ENCODE measurements at places on chromosomes 6 and 20. TPM values are rescaled to one million over a fixed set of nuclear protein-coding genes. Genes with fewer than 3 reads are reported as not detected.

DNA sequence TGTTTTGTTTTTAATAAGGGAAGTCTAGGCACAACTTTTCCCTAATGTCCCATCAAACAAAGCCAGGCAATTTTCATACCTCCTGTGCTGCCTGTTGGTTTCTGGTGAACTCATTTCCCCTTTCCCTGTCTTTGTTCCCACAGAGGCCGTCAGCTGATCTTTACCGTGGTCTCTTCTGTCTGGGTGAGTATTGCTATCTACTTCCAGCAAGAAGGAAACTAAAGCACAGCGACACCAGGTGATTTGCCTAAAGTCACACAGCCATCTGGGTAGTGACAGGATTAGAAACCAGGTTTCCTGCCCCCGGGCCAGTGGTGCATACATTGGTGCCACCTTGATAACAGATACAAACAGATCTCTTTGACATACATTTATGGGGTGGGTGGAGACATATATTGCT lies 59.6 kb downstream of the RAB44 start:
- DNase-seq, result no peak

DNA sequence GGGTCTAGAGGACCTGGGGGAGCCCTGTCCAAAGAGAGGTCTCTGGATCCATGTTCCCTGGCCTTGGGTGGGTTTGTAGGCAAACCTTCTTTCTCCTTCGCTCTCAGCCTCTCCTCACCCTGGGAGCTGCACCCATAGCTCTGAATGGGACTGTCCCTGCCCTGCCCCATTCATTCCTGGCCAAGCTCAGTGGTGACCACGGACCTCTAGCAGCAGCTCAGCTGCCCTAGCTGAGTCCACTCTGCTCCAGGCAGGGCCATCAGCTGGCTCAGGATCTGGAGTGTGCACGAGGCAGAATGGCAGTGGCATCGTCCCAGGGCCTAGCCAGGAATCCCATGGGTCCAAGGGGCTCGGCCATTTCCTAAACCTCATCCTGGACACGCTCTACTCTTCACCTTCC lies 5.3 kb downstream of the ULBP3 start:
- no peak for DNase-seq

DNA sequence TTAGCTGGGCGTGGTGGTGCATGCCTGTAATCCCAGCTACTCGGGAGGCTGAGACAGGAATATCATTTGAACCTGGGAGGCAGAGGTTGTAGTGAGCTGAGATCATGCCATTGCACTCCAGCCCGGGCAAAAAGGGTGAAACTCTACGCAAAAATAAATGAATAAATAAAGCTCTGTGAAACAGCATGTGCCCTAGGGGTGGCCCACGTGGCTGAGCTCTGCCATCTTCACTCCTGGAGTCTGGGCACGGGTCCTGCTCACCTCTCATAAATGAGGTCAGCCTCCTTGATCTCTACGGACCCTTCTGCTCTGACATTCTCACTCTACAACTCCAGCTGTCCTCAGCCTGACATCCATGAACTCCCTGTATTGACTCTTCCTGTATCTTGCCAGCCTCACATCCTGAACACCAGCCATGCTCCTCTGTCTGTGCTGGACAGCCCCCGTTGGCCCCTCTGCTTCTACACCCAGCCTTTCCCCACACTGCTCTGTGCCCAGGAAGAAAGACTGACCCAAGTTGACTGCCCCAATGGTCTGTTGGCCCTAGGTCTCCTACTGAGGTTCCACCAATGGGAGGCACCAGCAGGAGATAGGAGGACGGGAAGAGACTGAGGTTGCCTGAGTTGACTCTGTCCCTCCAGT lies 21.9 kb downstream of the CPNE5 start:
- no peak for DNase-seq

- peak; percentile 82 for DNase-seq
These were observed 1027.2 kb upstream of the GJE1 start for GRCh38 chr6:141105481-141105880.

DNA sequence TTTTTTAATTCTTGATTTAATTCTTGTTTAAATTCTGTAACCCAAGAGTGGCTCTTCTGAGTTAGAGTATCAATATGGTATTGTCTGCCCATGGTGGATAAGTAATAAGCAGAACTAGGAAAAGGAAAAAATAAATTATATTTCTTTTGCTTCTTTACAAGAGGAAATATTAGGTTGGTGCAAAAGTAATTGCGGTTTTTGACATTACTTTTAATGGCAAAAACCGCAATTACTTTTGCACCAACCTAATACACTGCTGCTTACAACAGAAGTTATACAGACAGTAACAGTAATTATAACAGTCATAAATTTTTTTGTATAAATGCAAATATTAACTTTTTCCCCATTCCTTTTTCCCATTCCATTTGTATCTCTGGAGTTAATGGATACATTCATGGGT lies 65.6 kb downstream of the HS3ST5 start:
- no peak for DNase-seq

GRCh38 chr6:161233986-161234661 lies 39.7 kb downstream of the AGPAT4 start:
- DNase-seq, result peak; percentile 83

- DNase-seq, result peak; percentile 33
These were observed 18.7 kb downstream of the SERPINB6 start for GRCh38 chr6:2952557-2953095.

GRCh38 chr20:59042151-59042795 lies at the start of gene PRELID3B:
PRELID3B (minus strand) TSS chr20:59042786; CDS start chr20:59042730, 56 bp downstream.
- no peak for DNase-seq

The ADISSP gene
- 66.6 TPM for total RNA-seq

DNA sequence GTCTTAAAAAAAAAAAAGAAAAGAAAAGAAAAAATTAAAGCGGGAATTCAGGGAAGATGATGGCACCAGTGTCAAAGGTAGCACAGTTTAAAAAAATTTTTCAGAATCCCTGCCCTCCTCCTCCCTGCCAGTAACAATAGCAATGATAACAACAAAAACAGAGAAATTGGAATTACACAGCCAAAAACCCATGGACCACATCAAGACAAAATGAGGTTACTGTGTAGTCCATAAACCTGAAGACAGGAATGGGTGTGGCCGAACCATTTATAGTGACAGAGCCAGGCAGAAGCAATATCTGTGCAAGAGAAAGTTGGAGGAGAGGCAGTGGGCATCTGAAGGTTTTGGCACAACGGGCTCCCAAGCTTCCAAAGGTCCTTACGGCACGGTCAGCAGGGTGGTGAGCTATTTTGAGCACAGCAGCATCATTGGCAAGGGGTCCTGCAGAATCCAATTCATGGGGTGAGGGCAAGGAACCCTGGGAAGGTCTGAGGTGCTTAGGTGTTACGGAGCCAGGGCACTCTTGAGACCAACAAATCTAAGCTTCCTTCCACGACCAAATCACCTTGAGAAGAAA lies 202.3 kb downstream of the GMPR start:
- DNase-seq, result no peak

DNA sequence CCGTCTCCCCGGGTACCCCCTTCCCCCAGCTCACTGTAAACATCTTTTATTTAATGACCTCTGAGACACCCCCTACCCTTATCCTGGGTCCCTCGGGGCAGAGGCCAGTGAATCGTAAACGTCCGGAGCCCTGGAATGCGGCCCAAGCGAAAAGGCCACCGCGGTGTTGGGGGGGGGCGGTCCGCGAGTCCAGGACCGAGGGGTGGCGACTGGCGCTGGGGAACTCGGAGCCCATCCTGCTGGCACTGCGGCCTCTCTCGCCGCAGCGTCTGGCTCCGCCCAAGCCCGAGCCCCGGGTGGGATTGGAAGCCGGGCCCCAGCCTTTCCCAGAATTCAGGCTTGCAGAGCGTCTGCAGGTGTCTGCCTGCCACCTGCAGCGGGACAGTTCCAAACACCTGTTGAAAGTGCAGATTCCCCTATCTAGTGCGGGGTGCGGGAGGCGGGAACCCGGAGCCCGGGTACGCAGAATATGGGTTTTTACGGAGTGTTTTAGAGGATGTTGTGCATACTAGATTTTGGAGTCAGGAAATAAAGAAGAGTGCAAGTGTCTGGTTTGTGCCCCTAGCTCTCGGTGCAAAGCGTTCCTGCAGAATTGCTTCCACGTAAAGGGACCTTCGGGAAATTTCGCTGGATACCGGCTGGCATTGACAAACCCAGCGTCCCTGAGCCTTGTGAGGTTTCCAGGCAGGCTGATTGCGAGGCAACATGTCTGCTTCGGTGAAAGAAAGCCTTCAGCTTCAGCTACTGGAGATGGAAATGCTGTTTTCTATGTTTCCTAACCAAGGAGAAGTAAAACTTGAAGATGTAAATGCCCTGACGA lies 800 bp downstream of the RWDD2A start:
- peak; percentile 43 for DNase-seq

DNA sequence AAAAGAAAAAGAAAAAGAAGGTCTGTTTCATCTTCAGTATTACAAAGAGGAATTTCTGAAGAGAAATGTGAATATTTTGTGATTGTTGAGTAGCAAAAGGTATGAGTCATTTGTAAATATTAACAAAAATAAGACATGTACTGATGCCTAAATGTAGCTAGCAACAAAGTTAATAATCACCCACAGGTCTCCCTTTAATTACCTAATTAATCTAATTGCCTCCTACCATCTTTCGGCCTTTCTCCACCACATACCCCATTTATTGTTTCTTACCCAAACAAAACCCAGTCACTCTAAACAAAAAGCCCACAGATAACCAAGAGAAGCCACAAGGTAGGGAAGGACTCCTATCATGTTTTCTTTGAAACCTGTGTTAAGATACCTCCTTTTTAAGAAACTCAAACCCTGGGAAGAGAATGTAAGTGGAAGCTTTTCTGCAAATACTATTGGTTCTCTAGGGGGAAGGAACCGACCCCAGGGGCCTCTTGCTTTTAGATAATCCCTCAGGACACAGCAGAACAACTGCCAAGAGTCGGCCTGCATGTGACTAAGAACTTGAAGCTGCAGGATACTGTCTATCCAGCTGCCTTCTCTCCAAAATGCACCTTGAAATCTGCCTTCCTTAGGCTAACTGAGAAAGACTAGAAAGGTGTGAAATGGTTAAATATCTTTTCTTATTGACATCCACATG lies 16.1 kb upstream of the STK38 start:
- DNase-seq, result peak; percentile 41

DNA sequence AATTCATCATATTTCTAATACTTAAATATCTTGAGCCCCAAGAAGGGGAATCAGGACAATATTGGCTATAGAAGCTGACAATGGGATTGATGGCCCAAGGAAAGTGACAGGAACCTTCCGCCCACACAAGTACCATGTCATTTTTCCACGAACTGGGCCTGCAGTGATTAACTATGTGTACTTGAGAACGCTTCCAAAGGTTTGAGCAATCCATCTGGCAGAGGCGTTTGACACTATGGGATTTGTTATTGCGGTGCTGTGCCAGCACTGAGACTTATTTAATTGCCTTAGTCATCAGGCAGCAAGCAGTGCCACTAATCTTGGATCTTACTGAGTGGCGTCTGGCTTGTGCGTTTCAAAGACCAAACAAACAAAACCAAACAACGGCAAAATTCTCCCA lies 135.6 kb upstream of the UST start:
- peak; percentile 89 for DNase-seq

The SLC22A7 gene
- not detected for total RNA-seq

The EMILIN3 gene
- not detected for total RNA-seq

GRCh38 chr6:98323605-98324004 lies 510.8 kb upstream of the POU3F2 start:
- DNase-seq, result no peak

DNA sequence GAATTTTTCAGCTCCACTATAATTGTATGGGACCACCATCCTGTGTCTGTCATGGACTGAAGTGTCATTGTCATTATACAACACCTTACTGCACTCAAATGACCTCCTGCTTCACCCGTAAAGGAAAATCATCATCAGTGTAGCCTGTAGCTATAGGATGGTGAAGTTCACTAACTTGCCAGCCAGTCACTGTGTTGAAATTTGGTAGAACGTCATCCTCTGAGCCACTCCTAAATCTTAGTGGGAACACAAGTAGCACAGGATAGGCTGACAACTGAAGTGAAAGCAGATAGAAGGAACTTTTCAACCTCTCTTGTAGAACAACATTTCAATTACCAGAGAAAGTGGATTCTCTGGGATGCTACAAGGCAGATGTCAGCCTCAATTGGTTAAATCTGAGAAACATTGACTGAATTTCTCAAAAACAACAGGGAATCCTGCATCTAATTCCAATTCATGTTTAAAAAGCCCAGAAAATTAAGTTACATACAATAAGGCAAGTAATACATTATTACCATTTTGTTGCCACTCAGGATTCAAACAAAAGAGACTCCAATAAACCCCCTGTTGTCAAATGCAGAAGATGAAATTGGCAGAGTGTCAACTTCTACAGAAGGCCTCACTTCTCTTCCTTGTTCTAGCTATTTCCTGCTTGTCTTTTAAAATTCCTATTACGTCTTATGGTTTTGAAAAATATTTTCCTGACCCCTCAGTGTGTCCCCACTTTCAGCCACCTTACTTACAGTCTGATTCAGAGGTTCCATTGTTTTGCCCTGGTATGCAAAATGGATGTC lies 647.9 kb upstream of the AGPAT4 start:
- DNase-seq, result no peak

GRCh38 chr6:95321126-95321525 lies 256.2 kb upstream of the MANEA start:
- no peak for DNase-seq
